ENCODE measurements at places on chromosomes 4 and X.
A peak's percentile ranks its signal among the peaks of the same experiment; 100 is the strongest.

- no peak for DNase-seq
Measured at GRCh38 chr4:109472343-109472761, 38.7 kb downstream of the SEC24B start.

GRCh38 chr4:53764761-53765490, 173.6 kb upstream of the LNX1 start:
- no peak for DNase-seq

GRCh38 chr4:104073229-104073628, 353.4 kb upstream of the TACR3 start:
- DNase-seq = no peak

DNA sequence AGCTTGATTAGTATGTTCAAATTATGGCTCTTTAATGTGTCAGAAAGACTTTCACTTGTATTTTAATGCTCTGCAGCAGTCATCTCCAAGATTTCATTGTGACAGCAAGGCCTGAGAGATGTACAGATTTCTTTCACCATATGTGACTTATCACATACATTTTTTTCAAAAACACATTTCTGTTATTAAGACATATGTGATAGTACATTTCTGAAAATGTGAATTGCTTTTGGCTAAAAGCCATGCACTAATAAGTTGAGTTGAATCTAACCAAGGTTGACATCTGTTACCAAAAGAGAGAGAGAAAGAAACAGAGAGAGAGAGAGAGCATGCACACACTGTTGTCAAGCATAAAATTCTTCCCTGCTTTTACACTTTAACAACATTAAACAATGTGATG, 409.3 kb downstream of the AFF2 start:
- no peak for DNase-seq

DNA sequence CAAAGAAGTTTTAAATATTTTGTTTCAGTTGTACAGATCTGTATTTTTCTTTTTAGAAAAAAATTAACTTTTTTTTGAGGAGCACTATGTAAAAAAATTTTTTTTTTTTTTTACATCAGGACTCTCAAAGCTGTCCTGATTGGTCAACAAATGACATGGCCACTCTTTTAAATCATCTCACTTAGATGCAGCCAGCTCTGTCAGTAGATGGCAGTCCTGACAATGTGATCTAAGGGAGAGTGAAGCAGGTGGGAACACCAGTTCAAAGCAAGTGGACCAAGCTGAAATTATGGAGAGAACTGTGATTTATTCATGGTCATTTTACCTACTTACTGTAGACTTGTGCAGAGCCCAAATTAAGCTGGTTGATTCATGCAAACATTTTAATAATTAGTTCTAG, 174.7 kb upstream of the GPRIN3 start:
- peak; percentile 45 for DNase-seq

DNA sequence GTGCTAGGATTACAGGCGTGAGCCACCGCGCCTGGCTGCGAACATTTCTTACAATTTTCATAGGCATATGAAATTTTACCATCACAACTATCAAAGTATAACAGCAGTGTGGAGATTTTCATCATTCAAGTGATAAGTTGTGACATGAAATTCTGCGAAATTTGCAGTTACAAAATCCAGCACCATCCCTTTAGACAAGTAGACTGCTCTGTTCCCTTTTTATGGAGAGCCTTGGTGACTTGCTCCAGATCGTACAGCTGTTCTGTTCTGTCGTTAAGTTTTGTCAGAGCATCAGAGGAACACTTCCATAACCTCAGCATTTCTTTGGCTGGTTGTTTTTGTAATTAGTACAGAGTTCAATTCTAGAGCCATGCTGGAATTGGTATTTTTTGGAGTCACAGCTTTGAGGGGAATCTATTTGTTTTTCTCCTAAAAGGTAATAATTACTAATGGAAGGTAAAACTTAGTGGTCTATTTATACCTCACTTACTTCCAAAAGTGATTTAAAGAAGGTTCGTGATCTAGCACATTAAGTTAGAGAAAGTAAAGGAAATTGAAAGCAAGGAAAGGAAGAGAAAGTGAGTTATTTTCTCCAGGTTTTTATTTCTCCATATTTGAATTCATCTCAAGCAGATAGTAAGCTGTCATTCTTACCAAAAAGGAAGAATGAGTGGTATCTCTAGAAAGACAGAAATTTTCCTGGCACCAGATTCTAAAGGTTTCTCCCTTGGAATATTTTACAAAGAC, 22.1 kb downstream of the ZRSR2 start:
- DNase-seq = no peak

GRCh38 chr4:110751986-110752385, 129.1 kb upstream of the PITX2 start:
- no peak for DNase-seq

DNA sequence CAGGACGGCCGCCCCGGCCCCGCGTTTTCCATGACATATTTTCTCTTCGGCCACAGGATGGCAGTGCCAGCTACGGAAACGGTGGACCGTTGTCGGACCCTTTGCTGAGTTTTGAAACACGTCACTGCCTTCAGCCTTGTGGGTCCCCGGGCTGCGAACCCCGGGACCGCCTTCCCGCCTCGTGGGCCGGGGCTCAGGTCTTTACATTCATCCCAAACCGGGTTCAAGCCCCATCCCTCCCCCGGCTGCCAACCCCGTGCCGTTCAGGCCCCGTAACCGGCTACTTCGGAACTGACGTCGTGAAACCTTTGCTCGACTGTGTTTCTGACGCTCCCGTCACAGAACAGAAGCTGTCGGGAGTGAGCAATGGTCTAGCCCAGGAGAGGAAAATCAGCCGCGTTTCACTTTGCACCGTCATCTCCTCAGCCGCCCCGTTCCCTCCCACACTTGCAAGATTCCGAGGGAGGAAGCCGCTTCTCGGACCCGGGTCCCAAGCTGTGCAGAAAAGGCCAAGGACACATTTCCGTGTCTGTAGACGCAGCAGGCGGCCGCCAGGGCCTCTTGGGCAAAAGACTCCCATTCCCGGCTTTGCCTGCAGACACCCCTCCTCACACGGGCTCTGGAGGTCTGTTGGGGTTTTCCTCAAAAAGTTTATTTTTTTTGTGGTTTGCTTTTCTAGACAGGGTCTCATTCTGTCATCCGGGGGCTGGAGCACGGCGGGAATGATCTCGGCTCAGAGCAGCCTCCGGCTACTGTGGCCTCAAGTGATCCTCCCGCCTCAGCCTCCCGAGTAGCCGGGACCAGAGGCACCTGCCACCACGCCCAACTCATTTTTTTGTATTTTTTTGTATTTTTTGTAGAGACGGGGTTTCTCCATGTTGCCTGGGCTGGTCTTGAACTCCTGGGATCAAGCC, 41.4 kb upstream of the PPP2R3B start:
- peak; percentile 48 for DNase-seq

- no peak for DNase-seq
Measured at GRCh38 chrX:68415316-68415715, 18.0 kb downstream of the OPHN1 start.

GRCh38 chr4:143358923-143359643, 22.4 kb downstream of the GAB1 start:
- DNase-seq = no peak

- DNase-seq = no peak
Measured at GRCh38 chr4:3797831-3798790, 31.9 kb downstream of the ADRA2C start.

Data from HEK293T (cell line).